ENCODE measurements at places on chromosomes 3 and 15.

- DNase-seq = no peak
Measured at GRCh38 chr15:37058316-37058985, 41.9 kb downstream of the MEIS2 start.

DNA sequence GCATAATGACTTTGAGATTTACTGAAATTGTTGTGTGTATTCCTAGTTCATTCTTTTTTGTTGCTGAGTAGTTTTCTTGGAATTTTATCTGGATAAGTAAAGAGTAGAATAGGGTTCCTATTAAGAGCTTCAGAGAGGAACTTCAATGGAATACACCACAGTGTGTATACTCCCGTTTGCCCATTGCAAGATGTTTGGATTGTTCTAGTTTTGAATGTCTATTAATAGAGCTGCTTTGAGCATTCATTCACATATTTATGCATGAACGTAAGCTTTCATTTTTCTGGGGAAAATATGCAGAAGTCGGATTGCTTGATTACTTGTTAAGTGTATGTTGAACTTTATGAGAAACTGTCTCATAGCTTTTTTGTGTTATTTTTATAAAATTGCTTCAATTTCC is 580.5 kb downstream of the OTOL1 start:
- no peak for DNase-seq

DNA sequence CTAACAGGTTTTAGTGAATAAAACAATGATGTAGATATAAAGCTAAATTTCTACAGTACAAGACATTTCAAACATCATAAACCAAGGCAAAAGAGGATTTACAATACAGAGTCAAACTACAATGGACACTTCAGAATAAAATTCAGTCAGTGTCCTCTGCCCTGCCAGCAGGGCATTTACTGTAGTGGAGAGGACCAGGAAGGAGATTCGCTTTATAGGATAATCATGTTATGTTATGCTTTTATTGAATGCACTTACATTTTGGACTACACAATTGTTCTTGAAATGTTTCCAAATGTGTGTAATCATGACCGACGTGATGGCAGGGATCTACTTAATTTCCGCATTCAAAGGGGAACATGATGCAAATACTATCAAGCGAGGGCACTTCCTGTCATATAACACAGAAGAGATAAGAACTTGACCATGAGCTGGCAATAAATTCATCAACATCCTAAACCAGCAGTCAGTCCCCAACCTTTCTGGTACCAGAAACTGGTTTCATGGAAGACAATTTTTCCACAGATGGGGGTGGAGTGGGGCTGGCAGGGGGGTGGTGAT is 925.6 kb downstream of the FHIT start:
- DNase-seq = no peak

- peak; percentile 37 for DNase-seq
Measured at GRCh38 chr15:32861761-32862160, 144.0 kb downstream of the GREM1 start.

- DNase-seq = no peak
Measured at GRCh38 chr15:47553947-47554346, 163.4 kb upstream of the SEMA6D start.

- no peak for DNase-seq
Measured at GRCh38 chr15:29226436-29227208, 43.0 kb downstream of the NSMCE3 start.

GRCh38 chr15:80456517-80457492 is 52.6 kb downstream of the ARNT2 start:
- DNase-seq = no peak

DNA sequence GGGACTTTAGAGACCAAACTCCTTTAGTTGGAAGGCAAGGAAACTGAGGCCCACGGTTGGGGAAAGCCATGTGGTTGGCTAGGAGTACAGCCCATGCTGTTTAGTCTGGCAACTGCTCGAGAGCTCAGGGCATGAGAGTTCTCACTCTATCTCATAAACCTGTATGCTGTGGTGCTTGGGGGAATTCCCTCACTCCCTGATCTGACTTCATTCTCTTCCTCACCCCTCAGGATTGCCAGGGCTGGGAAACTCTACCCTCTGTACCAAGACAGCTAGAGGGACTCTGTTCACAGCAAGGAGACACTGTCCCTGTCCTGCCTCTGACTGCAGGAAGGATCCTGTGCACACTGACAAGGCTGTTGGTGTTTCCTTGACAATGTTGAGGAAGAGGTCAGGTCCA is 230.2 kb downstream of the ZNF621 start:
- DNase-seq = no peak

DNA sequence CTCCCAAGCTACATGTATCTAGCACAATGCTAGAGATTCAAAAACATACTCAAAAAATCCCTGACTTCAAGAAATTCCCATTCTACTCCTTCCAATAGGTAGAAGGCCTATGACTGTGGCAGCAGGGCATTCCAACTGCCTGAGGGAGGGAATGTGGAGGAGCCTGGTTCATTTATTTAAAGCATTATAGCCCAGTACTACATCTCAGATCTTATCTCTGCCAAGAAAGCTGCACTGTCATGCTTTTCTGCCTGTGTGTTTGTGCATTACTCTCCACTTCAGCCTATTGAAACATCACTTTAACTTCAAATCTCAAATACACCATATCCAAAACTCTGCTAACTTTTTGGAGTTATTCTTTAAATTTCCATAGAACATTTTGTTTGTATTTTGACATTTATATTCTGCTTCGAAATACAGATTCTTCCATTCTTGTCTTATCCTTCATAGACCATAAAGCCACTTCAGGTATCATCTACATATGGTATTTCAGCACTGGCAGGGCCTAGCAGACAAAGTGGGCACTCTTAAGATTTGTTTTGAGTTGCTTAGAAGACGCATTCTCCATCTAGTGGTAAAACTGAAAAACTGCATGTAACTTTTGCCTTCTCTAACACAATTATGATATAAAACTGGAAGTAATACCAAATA is 59.1 kb upstream of the NEDD4 start:
- DNase-seq = no peak

DNA sequence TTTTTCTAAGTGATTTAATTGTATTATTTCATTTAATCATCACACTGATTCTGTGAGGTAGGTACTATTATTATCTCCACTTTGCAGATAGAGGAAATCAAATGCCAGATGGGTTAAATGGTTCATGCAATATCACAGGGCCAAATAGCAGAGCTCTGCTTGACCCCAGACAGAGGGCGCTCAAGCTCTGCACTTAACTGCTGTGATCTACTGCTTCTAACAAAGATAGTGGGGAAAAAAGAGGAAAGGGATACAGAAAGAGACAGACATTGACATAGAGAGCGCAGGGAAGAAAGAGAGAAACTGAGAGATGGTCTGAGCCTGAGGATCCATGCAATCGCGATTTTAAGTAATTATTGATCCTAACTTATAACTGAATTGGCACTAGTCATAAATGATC is 279.1 kb upstream of the THRB start:
- no peak for DNase-seq

GRCh38 chr15:100949691-100950090 is 30.5 kb downstream of the LRRK1 start:
- DNase-seq = no peak

DNA sequence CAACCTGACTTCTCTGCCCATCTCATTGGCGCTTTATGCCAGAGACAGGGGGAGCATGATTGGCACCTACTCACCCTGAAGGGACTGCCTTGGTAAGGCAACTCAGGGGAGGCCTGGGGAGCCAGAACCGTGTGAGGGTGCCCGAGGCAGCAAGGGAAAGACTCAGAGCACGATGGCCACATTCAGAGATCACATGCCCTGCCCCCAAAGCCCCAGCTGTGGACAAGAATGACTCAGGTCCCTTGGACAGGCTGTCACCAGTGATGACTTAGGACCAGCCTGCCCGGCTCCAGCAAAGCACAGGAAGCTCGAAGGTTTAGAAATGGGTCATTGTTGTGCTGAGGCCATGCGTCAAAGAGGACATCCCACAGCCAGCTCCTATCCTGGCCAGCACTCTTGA is 49.1 kb upstream of the LIMD1 start:
- DNase-seq = no peak

GRCh38 chr3:21879184-21879886 is 128.3 kb upstream of the ZNF385D start:
- DNase-seq = no peak

- DNase-seq = no peak
Measured at GRCh38 chr3:119206611-119207511, 33.5 kb downstream of the UPK1B start.

DNA sequence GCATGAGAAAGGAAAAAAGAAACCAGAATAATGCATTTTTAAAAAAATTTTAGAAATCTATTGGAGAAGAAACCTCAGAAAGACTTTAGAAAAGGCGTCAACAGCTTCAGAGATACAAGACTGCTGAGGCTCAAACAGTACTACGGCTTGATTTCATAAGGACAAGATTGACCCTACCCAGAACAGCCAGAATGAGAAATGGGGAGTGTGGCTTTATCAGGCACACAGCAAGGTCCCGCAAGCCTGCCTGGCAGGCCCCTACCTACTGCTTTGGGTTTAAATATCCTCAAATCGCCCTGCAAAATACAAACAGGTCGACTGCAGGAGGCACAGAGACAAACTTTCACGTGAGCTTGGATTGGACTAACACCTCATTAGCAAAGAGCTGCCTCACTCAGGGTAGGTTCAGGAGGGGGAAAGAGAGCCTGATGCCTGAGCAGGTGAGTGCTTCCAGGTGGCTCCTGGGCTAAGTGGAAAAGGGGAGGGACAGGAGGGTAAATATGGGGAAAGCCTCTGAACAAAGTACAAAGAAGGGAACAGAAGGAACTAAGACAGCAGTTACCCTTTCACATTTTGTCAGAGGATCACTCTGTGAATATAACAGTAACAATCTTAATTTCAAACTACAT is 87.5 kb downstream of the RORA start:
- DNase-seq = no peak

DNA sequence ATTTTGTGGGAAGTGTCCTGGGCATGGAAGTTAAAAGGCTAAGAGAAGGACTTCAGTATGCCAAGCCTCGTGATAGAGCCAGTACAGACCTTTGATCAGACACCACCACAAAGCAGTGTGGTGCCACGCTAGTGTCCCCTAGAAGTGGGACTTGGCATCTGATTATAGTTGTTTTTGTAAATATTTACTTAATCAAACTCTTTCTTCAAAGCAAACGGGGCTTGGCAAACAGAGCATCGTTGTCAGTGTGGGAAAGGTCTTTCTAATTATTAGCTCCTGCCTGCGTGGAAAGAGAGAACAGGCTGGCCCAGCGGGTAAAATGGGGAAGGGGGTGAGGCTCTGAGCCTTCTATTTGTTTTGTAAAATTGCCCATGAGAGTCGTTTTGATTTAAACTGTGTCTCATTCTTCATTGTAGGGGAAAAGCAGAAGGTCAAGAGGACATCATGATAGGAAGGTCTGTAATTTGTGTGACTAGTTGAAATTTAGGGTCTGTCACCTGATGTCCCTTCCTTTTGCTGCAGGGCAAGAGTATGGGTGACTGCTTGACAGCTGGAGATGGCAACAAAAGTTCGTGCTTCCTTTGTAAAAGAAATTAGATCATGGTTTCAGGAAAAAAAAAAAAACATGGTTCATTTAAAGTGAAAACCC is 105.0 kb downstream of the IQCH start:
- DNase-seq = no peak

DNA sequence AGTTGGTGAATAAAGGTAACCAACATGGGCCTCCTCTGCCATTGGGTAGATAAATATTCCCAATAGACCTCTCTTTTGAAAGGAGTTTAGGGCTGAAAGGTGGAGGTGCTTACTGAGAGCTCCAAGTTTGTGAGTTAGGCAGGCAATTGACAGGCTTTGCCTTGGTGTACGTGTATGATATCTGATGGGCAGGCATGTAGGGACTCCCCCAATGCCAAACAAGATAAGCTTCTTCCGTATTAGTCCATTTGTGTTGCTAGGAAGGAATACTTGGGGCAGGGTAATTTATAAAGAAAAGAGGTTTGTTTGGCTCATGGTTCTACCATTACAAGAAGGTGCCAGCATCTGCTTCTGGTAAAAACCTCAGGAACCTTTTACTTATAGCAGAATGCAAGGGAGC is 160.7 kb upstream of the EIF1B start:
- no peak for DNase-seq

GRCh38 chr15:79204886-79205675 is 77.4 kb upstream of the ANKRD34C start:
- no peak for DNase-seq

- no peak for DNase-seq
Measured at GRCh38 chr3:149131589-149131988, 2.2 kb downstream of the HPS3 start.

DNA sequence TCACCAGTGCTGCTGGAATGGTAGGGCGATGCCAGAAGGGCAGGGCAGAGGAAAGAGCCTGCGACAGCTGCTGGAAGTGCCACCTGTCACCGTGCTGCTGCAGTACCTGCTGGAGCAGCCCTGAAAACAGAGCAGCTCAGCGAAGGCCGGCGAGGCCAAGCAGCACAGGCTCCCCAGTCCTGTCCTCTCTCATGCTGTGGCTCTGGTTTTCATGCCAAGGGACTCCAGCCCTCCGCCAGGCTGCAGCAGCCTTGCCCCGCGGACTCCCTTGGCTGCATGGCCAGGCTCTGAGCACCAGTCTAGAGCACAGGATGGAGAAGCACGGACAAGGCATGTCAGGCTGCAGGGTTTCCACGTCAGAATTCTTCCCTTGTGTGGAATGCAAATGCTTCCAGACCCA is 43.9 kb downstream of the ADCY5 start:
- DNase-seq = no peak

- no peak for DNase-seq
Measured at GRCh38 chr3:182364323-182364722, 429.0 kb upstream of the ATP11B start.

GRCh38 chr3:10198761-10199649 is 34.3 kb downstream of the IRAK2 start:
- no peak for DNase-seq

DNA sequence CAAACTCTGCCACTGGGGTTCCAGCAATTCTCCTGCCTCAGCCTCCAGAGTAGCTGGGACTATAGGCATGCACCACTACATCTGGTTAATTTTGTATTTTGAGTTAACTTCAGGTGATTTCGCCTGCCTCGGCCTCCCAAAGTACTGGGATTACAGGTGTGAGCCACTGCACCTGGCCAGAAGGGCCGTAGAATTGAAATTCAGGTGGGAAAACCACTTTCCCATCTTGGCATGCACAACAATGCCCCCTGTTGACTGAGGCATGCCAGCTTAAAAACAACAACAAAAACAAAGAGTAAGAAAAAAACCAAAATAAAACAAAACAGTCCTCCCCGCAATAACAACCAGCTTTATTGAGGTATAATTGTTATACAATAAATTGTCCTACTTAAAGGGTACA is 32.6 kb upstream of the RAB11A start:
- DNase-seq = no peak

DNA sequence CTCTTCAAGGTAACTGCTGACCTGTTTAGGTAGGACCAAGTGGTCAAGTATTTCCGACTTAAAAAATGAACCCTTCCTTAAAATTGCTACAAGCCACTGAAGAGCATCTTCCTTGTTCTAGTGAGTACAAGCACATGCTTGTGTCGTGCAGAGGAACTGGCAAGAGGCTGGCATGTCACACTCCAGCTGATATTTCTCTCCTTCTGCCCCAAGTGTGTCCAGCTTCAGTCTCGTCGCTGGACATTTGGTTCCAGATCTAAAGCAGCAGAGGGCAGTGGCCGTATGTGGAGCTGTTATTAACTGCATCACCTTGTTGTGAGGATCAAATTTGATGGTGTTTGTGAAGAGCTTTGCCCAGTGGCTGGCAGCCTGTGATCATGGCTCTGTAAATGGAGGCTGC is 10.0 kb downstream of the RBP2 start:
- DNase-seq = no peak

GRCh38 chr3:101944308-101944707 is 95.0 kb downstream of the NFKBIZ start:
- DNase-seq = no peak

Measured in GOT3 (cell line).